KBM-7 (cell line): ENCODE measurements at places on chromosomes 7 and 10.

DNA sequence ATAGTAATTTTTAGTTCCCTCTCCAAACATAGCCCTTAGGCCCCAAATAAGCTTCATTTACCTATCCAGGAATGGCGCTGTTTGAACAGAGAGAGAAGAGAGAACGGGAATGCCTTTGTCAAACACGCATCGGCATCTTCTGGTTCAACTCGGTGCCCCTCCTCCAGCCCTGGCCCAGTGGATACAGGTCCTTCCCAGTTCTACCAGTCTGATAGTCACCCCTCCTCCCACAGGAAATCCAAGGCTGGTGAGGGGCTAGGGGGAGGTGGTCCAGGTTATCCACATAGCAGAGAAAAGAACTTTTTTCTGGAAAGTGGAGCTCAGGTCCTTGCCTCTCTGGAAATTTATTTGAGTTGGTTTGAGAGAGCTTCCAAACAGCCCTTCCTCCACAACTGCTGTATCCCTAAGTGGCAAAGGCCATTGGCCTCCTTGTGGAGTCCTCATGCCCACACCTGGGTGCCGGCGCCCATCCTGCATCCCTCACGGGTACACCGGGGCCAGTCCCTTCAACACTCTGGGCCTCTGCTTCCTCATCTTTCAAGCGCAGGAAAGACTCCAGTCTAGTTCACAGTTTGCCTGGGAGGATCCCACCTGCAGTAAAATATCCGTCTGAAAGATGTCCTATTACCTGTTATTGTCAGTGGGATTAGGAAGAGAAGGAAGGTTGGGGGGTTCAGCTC, 287.4 kb downstream of the CELF2 start:
- DNase-seq = no peak

DNA sequence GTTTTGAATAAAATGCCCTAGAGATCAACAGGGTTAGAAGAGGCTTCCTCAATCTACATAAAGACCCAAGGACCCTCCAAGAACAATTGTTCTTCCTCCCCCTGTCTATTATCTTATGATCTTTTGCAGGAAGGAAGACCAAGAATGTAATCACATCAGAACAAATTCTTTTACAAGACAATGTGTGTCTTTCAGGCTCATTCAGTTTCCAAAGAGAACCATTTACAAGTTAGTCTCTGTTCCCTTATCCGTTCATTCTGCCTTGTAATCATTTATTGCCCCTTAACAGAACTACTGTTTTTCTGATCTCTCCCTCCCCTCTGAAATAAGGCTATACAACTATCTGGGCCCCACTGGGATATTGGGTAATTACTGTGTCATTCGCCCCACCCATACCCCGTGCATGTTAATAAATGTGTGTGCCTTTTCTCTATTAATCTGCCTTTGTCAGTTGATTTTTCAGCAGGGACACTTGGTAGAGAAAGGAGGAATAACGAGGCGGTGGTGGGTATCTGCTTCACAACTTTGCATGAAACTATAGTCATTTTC, 5.7 kb upstream of the MKRN1 start:
- DNase-seq = no peak

DNA sequence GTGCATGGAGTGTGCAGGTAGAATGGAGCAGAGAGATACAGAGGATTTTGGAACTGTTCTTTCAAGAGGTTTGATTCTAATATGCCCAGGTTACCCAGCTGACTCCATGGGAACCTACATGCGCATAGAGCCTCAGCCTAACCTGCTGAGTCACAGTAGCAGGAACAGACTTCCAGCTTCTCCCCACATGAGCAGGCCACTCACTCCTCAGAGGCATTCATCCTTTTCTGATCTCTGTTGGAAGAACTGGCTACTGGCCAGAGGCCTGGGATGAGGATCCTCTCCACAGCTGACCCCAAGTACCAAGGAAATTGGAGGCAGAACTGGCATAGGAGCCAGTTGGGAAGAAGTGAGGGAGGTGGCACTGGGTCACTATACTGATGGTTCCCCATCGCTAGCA, 17.9 kb upstream of the CCSER2 start:
- no peak for DNase-seq

GRCh38 chr7:537911-538634, 18.4 kb upstream of the PDGFA start:
- DNase-seq = no peak

GRCh38 chr7:22061775-22062174, 116.1 kb upstream of the CDCA7L start:
- DNase-seq = no peak

DNA sequence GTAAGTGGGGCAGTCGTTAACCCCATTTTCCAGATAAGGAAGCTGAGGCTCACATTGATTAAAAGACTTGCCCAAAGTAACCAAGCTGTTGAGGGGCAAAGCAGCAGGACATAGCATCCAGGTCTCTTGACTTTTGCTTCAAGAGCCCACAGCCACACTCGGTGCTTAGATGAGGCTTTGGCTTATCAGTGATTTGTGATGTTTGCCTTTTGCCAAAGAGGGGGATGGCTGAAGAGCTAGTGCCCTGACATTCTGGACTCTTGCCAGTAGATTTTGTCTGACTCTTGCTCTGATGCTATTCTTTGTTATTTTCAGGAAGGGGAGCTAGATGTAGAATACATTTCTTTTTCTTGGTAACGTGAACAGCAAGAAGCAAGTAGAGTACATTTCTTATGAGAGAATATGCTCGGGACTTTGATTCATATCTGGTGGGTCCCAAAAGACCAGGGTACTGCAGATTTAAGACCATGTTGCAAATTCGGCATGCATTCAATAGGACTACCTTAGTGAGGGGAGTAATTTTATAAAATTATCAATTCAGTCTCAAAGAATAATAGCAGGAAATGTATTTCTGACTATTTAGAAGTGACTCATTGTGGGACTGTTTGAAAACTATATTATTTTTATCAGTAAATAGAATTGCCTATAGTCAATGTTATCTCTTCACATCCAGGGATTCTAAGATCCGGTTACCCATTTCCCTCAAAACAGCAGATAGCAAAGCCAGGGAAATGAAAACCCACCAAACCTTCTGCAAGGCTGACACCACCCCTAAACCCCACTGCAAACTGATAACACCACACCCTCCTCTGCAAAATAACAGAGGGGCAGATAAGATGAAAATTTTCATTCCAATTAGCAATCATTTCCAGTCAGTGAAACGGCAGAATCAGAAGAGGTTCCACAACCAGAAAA, 180.0 kb upstream of the BMPER start:
- DNase-seq = no peak

DNA sequence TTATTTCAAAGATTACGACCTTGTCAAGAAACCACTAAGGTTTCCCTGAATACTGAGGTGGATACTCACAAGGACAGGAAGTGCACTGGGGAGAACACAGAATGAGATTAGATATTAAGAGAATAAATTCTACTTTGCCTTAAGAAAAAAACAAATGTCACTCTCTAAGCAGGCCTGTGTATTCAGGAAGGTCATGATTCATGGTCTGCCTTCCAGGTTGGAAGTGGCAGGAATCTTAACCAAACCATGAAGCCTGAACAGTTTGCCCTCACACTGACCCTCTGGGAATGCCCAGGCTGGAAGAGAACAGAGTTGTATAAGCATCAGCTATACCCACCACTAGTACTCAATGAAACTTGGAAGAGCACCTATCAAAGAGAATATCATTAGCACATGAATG, 227.6 kb downstream of the DGKI start:
- DNase-seq = no peak

DNA sequence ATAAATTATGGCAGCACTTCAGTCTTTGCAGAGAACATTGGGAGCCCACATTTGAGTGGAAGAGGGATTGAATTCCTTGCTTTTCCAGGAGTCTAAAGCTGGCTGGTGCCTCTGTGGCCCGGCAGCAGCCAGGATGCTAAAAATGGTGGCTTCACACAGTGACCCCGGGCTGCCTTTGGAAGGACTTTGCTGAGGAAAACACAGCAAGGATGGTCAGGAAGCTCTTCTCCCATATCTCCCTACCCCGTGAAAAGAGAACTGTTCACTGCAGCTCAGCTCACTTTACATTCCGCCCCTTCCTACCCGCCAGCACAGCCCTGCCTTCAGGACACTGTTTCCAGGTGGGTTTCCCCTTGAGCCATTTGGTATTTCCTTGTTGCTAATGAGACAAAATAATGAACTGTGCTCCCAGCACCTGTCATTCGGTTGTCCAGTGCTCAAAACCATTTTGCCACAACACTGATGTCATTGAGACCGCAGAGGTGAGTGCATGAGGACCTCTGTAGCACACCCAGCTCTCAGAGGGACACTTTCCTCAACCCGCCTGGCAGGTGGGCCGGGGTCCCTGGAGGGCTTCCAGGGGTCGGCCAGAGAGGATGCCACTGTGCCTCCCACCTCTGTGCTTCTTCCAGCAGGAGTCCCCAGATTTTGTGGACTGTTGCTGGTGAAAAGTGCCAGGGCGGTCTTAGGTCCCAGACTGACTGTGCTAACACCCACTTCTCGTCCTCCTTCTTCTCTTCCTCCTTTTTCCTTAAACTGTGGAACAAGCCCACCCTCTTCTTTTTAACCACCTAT, 255.7 kb upstream of the PPP2R2D start:
- no peak for DNase-seq

DNA sequence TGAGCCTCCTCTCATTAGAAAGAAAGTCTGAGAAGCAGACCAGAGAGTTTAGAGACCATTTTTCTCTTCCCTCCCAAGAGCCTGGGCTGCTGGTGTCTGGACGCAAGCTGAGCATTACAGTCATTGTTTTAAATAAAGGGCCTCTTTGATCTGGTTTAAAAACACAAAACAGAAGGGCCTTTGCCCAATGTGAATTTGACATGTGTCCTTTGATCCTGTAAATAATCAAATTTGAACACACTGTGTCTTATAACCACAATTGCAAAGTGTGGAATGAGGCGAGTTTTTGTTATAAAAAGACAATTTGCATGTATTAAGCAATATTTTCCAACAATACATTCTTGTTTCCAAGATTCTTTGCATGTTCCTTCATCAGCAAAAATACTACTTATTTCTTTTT, 158.5 kb downstream of the C7orf25 start:
- DNase-seq = no peak

DNA sequence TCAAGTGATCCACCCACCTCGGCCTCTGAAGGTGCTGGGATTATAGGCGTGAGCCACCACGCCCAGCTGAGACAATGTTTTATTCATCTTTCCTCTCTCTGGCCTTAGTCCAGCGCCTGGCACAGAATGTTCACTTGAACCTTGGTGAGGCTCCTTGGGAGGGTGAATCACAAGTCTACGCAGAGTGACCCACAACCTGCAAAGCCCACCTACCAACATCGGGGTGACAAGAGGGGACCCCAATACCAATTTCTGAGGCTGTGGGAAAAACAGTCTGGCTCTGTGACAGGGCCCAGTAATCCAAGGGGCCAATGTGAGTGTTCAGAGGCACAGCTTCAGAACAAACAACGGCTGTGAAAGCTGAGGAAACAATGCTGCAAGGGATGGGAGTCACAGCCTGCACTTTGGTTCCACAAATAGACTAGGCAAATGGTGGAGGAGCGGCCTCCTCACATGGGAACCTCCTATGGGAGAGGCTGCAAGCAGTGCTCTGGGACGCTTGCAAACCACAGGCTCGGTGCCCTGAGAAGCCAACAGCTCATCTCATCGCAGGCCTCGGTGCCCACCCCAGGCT, 5.6 kb upstream of the MALSU1 start:
- no peak for DNase-seq

GRCh38 chr10:72026278-72027111, 61.9 kb downstream of the SPOCK2 start:
- no peak for DNase-seq

DNA sequence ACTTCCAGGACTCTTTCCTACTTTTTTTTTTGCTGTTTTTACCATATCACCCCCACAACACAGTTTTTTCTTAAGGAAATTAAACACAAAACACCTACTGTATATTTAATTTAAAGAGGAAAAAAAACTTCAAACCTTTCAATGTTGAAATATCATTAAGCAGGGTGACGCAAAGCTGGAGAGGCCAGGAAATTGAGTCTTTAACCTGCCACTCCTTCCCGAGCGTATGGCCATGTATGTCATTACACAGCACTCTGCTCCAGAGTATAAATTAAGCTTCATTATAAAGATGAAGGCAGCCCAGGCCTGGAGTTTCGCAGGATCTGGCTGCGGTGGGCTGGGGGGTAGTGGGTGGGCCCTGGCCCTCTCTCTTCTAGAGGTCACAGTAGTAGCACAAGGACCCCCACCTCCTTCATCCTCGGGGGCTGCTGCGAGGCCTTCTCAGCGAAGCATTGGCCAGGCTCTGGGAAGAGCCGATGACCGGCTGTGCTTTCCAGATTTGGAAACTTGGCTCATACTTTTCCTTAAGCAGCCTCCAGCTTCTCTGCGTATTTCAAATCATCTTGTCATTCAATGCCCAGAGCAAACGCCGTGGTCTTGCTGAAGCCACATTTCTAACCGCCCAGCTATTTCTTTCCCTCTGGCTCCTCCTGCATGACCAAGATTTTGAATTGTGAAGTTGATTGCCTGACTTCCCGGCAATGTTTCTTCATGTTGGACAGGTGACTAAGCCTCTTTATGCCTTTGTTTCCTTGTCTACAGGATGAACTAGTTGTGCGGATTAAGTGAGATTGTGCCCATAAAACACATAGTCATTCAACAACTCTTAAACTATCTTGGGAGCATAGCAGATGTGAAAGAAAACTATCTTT, 765.1 kb downstream of the SUGCT start:
- no peak for DNase-seq

DNA sequence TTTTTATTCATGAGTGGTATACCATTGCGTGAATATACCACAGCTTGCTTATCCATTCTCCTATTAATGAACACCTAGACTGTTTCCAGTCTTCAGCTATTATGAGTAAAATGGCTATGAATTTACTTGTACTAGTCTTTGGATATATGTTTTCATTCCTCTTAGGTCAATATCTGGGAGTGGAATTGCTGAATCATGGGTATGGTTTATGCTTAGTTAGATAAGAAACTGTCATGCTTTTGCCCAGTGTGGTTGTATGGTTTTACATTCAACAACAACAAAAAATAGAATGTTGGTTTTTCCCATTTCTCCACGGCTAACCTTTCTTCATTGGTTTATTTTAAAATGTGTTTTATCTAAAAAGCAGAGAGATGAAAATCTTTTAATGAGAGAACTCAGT, 308.3 kb downstream of the PHF14 start:
- DNase-seq = no peak

GRCh38 chr10:127012769-127013152, 107.5 kb downstream of the DOCK1 start:
- peak; percentile 46 for DNase-seq

DNA sequence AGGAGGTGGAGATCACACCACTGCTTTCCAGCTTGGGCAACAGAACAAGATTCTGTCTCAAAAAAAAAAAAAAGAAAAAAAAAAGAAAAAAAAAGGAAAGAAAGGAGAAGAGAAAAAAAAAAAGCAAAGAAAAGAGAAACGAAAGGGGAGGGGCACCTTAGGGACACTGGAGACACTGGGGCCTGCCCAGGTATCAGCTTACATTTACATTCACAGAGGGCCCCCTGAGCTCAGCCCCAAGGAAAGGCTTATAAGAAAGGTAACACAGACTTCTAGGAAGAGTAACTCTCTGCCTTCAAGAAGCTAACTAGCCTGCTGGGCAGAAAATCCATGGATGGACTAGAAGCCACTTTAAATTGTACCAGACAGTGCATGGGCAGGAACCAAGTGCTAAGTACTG, 108.8 kb downstream of the NPY start:
- DNase-seq = no peak

- no peak for DNase-seq
Measured at GRCh38 chr7:25386311-25386744, 158.0 kb upstream of the NPVF start.

- DNase-seq = no peak
Measured at GRCh38 chr10:88473989-88474883, 108.9 kb downstream of the RNLS start.

- DNase-seq = no peak
Measured at GRCh38 chr7:28986028-28986764, 28.1 kb upstream of the TRIL start.

GRCh38 chr7:43569424-43569823, 13.5 kb upstream of the STK17A start:
- no peak for DNase-seq
